Activated CD4-positive, alpha-beta T cell treated with anti-CD3 and anti-CD28 coated beads, Interleukin-2, amount 50 U/mL, for 24 hours (primary cell): ENCODE measurements at places on chromosomes 6 and 20.

DNA sequence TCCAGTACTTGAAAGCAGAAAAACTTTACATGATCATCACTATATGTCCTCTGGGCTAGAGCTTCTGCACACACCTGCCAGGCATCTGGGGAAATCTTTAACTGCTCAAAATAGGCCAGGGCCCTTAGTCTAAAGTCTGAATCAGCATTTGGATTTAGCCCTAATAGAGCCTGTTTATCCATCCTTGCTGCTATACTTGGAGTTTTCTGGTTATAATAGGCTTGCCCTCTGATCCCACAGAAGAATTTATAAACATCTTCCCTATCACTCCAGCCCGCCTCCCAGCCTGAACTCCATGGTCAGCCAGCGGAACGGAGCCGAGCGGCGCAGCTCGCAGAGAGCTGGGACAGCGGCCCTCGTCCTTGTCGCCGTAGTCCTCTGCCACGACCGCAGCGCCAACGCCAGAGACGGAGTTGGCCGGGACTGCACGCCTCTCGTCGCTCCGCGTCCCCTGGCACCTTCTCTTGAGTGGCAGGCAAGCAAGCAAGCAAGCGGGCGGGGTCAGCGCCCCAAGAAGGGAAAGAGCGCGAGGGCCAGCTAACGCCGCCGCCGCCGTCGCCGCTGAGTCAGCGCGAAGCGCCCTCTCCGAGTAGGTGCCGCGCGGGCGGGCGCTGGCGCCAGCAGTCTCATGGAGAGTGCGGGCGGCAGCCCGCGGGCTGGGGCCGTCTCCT, 25.4 kb upstream of the ASIP start:
- peak; percentile 22 for DNase-seq

GRCh38 chr6:63466242-63466733, 106.0 kb upstream of the LOC128125822 start:
- no peak for DNase-seq

DNA sequence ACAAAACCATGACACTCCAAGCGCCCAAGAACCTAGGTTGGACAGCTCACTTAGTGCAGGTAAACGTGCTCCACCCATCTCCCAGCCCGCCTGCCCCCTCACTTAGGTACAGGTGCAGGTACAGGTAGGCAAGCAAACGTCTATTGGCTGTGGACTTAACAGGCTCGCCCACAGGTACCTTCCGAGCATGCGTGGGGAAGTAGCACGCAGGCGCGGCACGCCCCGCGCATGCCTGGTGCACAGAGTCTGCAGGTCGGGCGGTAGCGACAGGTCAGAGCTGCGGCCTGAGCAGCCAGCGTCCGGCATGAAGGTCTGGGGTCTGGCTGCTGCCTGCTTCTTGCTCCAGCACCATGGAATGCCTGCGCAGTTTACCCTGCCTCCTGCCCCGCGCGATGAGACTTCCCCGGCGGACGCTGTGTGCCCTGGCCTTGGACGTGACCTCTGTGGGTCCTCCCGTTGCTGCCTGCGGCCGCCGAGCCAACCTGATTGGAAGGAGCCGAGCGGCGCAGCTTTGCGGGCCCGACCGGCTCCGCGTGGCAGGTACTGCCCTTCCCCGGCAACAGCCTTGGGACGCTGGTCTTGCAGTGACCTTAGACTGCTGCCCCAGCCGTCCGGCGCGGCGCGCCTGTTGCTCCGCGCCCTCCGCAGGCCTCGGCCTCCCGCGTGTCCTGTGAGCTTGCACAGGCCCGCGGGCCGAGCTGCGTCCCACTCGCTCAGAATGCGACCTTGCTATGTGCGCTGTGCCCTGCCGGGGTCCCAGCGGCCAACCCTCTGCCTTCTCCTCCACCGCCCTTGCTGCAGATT, at the start of gene MRS2:
Gene MRS2, plus strand, starts transcription at position 240 of the 804 bp plus-strand sequence. Its CDS starts 111 bp downstream, at position 351.
- peak; percentile 56 for DNase-seq

- peak; percentile 31 for DNase-seq
Observed at GRCh38 chr6:31399589-31400466, 3.6 kb upstream of the MICA start.

GRCh38 chr6:122791310-122791679, 2.2 kb downstream of the SMPDL3A start:
- no peak for DNase-seq

GRCh38 chr6:14349507-14349906, 231.9 kb downstream of the CD83 start:
- no peak for DNase-seq

- DNase-seq, result no peak
Observed at GRCh38 chr6:45882671-45883070, 133.0 kb downstream of the CLIC5 start.

- DNase-seq, result no peak
Observed at GRCh38 chr6:108565893-108566292, 5.2 kb downstream of the FOXO3 start.

- no peak for DNase-seq
Observed at GRCh38 chr20:53080687-53080962, 108.5 kb downstream of the TSHZ2 start.

DNA sequence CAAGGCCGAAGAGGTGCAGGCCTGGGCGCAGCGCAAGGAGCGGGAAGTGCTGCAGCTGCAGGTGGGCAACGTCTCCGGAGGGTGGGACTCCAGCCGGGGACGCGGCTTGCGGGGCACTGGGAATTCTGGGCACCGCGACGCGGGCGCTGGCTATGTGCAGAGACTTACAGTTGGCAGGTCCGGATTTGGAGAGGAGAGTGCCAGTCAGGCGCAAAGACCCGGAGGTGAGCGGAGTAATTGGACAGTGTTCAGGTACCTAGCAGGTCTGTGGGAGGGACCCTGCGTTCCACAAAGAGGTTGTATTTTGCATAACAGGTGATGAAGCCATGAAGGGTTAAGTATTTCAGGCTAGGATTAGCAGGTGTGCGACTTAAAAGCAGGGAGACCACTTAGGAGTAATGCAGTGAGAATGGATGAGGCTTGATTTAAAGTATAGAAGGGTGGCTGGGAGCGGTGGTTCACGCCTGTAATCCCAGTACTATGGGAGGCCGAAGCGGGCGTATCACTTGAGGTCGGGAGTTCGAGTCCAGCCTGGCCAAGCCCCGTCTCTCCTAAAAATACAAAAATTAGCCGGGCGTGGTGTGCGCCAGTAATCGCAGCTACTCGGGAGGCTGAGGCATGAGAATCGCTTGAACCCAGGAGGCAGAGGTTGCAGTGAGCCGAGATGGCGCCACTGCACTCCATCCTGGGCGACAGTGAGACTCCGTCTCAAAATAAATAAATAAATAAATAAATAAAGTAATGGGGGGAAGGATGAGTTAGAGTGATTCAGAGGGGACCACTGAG, 1.0 kb downstream of the MRPS26 start:
- DNase-seq, result no peak

DNA sequence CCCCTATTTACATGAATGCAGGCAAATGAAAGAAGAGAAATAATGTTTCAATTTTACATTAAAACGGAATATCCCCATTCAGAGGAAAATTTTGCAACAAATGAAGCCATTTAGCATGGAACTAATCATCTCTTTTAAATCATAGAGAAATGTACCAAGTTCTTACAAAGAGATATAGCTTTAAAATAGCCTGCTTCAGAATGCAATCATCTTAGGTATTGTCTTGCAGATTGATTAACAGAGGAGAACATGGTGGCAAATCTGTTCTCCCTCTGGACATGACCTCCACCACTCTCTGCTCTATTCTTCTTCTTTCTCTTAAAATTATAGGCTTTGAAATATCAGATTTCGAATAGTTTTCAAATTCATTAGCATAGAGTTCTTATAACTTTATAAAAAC, 155.7 kb upstream of the DTNBP1 start:
- DNase-seq, result no peak

- DNase-seq, result no peak
Observed at GRCh38 chr6:123901436-123901835, 97.8 kb downstream of the NKAIN2 start.

- DNase-seq, result no peak
Observed at GRCh38 chr6:79787626-79788025, 156.5 kb downstream of the SH3BGRL2 start.

- DNase-seq, result no peak
Observed at GRCh38 chr6:52482903-52483670, 62.9 kb downstream of the EFHC1 start.

GRCh38 chr6:160137989-160138835, 16.6 kb downstream of the SLC22A1 start:
- DNase-seq, result no peak

DNA sequence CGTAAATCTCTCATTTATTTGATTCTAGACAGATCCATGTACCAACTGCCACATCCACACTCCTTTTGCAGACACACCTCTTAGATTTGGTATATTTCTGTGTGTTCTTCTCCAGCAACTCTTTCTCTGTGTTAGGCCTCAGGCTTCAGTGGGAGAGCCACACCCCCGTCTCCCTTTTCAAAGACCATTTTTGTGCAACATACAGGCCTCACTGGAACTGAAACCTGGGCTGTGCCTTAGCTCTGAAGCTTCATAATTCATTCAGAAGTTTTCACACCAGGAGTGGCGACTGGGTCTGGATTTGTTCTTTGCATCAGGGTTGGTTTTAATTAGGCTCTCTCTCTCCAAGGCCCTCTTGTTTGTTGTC, 170.2 kb downstream of the THBS2 start:
- DNase-seq, result no peak

GRCh38 chr20:44066645-44067606, 120.1 kb downstream of the JPH2 start:
- DNase-seq, result no peak

DNA sequence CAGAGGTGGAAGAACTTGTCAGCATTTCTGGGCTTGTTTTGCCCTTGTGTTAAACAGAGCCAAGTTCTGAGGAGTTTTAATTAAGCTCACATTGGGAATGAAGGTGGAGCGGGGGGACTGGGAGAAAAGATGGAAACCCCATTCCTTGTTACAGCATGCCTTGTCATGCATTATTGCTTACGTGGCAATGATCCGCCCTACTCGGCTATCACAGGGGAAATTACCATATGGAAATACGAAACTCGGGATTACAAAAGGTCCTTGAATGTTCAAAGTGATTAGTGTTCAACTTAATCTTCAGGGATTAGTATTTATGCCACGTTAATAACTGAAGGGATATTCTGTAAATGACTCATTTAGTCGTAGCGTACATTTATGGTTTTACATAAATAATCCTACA, 86.4 kb downstream of the MAP3K7 start:
- DNase-seq, result no peak

DNA sequence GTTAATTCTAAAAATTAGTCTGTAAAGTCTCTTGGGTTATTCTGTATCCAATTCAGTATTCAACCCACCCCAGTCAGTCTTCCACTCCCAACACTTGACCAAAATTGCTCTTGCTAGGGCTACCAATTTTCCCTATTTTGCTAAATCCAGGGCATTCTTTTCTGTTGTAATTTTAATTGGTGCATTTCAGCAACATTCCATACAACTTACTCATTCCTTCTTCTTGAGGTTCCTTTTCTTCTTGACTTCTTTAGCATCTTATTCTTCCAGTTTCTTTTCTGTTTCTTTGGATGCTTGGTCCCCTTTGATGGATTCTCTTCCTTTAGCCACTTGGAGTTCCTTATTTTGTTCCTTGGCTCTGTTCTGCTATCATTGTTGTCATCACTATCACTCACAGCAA, 11.2 kb upstream of the GRM1 start:
- no peak for DNase-seq

- no peak for DNase-seq
Observed at GRCh38 chr6:39079197-39080125, 30.9 kb downstream of the GLP1R start.

DNA sequence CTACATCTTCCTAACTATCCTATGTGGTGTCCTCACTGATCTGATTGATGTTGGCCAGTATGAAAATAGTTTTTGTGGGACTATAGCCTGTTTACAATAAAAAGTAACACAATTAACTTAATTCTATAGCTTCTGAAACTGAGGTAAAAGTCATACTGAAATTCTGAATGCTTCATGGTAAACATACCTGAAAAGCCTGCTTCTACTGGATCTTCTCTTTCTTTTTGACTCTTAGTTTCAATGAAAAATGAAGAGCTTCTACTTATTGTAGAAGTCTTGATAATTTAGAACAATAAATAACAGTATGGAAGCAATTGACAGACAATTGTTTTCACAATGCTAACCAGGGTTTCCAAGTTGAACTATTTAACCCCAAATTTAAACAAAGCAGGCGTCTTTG, 383.9 kb upstream of the MMS22L start:
- no peak for DNase-seq

- no peak for DNase-seq
Observed at GRCh38 chr20:57476084-57476526, 48.8 kb downstream of the CTCFL start.

DNA sequence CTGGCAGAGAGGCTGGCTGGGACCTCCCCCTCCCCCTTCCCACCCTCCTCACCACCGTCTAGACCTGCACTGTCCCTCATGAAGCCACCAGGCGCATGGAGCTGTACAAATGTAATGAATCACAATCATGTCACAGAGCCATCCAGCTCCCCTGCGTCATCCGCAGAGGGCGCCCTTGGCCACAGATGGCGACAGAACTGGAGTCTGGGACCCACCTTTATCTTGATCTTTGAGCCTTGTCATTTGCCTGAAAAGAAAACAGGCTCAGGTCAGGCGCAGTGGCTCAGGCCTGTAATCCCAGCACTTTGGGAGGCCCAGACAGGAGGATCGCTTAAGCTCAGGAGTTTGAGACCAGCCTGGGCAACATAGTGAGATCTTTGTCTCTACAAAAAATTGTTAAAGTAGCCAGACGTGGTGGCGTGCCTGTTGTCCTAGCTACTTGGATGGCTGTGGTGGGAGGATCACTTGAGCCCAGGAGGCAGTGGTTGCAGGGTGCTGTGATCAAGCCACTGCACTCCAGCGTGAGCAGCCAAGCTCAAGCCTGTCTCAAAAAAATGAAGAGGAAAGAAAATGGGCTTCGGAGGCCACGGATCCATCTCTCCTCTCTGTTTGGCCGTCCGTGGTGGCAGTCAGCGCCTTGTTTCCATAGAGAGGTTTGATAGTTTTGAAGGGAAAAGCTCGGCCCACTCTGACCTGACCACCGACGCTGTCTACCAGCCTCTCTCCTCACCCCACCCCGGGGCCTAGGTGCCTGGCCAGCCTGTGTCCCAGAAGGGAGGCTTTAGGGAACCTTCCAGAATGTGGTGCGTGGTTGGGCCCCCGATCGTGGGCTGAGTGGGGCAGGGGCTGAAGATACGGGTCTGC, 6.2 kb downstream of the COL9A3 start:
- DNase-seq, result no peak

GRCh38 chr20:8808202-8808535, 260.7 kb upstream of the PLCB4 start:
- no peak for DNase-seq

DNA sequence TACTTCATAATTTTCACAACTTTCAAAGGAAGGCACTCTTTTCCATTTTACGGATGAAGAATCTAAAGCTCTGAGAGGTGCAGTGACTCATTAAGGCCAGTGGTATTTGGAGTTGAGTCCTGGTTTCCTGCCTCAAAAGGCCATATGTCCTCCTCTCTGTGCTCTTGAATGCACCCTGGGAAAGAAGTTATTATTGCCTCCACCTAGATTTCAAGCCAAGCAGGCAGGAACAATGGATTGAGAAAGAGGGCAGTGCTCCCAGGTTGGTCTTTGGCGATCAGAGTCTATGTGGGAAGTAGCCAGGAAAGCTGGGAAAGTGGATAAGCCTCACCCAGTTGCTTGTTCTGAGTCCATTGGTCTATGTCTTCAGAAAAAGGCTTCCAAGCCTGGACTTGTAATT, 165.0 kb downstream of the MAFB start:
- DNase-seq, result no peak

GRCh38 chr6:31779908-31780307, 2.8 kb upstream of the VWA7 start:
- DNase-seq, result no peak

GRCh38 chr20:46195264-46196036, 77.3 kb downstream of the CD40 start:
- no peak for DNase-seq
